Endothelial cell of umbilical vein (primary cell): ENCODE measurements at places on chromosomes 6 and 20. TPM values are rescaled to one million over a fixed set of nuclear protein-coding genes. Genes with fewer than 3 reads are reported as not detected.

DNA sequence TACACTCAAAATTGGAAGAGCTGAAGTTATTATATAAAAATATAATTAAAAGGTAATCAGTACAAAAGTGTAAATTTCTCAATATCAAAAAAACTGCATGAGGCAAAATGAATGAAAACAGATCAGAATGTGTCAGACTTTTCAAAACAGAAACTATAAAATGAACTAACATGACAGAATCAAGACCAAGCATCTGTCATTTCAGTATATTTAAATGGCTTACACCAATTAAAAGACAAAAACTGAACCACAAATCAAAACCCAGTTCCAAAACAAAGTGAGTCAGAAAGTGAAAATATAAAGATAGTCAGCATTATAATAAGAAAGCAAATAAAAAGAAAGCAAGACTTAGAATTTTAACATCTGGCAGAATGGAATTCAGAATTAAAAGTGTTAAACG lies 289.7 kb downstream of the UBE3D start:
- no peak for DNase-seq

- peak; percentile 99 for DNase-seq
These were observed 115.6 kb downstream of the MTHFD1L start for GRCh38 chr6:150981095-150981494.

DNA sequence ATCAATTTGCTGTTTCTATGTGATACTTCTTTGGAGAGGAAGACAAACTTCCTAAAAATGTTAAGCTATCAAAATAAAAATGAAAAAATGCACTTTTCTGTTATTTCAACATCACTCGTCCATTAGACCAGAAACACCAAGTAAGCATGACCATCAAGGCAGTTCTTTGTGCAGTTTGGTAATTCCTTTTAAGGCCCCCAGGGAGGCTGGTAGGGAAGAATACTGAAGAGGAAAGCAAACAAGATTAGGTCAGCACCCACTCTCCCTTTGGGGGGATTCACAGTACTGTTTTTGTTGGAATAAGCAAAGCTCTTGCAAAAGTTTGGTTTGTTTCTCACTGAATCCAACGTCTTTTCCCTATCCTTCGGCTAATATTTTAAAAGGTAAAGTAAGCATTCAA lies 206.8 kb upstream of the SLC35B3 start:
- no peak for DNase-seq

DNA sequence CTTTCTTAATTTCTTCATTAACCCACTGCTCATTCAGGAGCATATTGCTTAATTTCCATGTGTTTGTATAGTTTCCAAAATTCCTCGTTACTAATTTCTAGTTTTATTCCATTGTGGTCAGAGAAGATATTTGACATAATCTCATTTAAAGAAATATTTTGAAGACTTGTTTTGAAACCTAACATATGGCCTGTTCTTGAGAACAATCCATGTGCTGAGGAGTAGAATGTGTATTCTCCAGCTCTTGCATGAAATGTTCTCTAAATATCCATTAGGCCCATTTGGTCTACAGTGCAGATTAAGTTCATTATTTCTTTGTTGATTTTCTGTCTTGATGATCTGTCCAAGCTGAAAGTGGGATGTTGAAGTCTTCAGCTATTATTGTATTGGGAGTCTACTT lies 251.7 kb downstream of the ALDH8A1 start:
- DNase-seq: no peak

- no peak for DNase-seq
These were observed 474.1 kb upstream of the BTBD3 start for GRCh38 chr20:11443382-11444119.

DNA sequence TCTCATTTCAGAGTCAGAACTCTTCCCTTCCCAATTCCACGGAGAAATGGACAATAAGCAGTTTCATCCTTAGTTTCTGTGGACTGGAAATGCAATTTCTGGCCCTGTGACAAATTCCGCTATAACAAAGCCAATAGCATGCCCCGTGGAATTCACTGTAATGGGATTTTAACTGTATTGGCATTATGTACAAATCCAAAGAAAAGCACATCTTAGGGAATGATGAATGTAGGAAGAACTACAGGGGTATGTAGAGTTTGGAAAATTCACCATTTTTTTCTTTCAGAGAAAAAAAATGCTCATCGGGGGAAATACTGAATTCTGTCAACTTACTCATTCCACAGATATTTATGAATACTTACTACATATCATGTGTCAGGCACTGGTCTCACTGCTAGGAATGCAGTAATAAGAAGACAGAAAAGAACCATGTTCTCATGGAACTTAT lies 43.5 kb downstream of the KIF6 start:
- DNase-seq: no peak

DNA sequence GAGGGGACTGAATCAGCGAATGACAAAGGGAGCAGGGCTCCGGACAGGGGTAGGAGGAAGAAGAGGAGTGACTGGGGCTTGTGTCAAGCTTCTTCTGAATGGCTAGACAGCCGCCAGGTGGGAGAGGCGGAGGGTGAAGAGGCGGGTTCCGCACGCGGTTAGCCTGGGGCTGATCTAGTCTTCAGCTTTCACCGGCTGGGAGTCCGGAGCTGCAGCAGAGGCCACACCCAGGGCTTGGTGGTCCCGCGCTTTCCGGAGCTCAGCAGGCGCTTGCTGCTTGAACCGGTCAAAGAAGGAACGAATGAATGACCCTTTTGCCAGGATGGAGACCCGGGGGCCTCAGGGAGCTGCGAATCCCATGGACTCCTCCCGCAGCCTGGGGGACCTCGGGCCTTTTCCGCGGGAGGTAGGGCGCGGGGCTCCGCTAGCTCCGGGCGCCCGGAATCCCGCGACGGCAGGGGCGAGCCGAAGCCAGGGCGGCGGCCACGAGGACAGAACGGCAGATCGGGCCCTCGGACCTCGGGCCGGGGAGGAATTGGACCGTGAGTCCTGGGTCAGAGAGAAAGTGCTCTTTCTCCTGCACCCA lies at the start of gene C6orf141:
TSS of gene C6orf141 (plus strand) at position 177 of the 586 bp plus-strand sequence. CDS start at position 302, 125 bp downstream.
- peak; percentile 24 for DNase-seq

GRCh38 chr6:6005051-6006005 lies 1.4 kb downstream of the NRN1 start:
- no peak for DNase-seq

- DNase-seq: peak; percentile 59
These were observed 94.1 kb downstream of the HIVEP2 start for GRCh38 chr6:142850679-142851423.

DNA sequence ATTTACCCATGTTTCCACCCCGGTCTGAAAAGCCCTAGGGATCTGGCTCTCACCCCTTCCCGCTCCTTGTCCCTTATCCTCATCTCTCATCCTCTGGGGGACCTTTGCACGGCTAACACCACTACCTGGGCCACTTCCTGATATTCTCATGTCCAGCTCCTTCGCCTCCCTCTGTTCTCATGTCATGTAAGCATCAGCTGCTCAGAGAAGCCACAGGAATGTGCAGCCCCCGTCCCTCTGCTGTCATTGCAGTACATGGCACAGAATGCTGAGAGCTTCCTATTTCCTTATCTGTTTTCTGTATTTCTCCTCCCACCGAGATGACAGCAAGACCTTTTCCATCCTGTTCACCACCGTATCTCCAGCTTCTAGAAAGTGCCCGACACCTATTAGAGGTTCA lies 102.4 kb downstream of the MTHFD1L start:
- DNase-seq: no peak

The GGTLC1 gene
- total RNA-seq: not detected in 2 replicates

The DEFB113 gene
- total RNA-seq: not detected in 2 replicates

The TENT5A gene
- 1.2 and 2.4 TPM in 2 replicates for total RNA-seq

The SAPCD1 gene
- 9.4 and 11.7 TPM in 2 replicates for total RNA-seq
